Activated naive CD4-positive, alpha-beta T cell treated with anti-CD3 and anti-CD28 coated beads for 36 hours (primary cell): ENCODE measurements at places on chromosomes 1 and 21. TPM values are rescaled to one million over a fixed set of nuclear protein-coding genes. Genes with fewer than 3 reads are reported as not detected.

The OR2L13 gene
- total RNA-seq, result not detected

The FAM110D gene
- not detected for total RNA-seq

The NCAM2 gene
- not detected for total RNA-seq

The FCRL5 gene
- not detected for total RNA-seq

The ASAP3 gene
- total RNA-seq, result 1.3 TPM

The LYPD8 gene
- total RNA-seq, result not detected
